ENCODE measurements at places on chromosomes 13 and 19. TPM values are rescaled to one million over a fixed set of nuclear protein-coding genes. Genes with fewer than 3 reads are reported as not detected.

DNA sequence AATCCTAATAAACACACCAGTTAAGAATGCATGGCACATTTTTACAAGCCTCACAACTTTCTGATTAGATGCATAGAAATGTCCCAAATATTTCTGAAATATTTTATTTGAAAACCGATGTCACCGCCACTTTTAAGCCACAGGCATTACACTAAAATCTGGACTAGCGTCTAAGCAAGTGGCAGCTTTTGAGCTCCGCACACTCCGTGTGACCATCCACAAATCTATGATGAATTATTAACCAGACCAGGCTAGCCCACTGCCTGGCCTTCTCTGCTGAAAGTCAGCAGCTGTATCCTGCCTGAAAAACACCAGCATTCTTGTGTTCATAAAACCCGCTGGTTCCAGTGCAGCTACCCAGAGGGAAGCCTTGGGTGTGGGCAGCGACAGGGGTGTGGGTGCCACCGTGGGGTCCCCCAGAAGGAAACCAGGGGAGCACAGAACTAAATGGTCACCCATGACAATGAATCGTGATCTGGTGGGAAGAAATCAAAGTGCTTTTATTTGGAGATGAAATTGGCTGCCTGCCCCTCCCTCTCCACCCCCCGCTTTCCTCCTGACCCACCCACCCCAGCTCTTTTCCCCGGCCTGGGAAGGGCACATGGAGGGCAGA, 13.8 kb downstream of the RASA3 start:
- DNase-seq, result no peak
- peaks cover 45% of the 10 kb centered on the region for H3K4me1 ChIP-seq
- H3K4me3 ChIP-seq, result peak overlapping the region; percentile 62

GRCh38 chr13:47800593-47800992, 200.5 kb downstream of the SUCLA2 start:
- no peaks in the 10 kb centered on the region for H3K4me1 ChIP-seq
- H3K36me3 ChIP-seq, result no peaks in the 10 kb centered on the region
- H3K27ac ChIP-seq, result no peak overlapping the region
- no peak overlapping the region for H3K4me3 ChIP-seq

DNA sequence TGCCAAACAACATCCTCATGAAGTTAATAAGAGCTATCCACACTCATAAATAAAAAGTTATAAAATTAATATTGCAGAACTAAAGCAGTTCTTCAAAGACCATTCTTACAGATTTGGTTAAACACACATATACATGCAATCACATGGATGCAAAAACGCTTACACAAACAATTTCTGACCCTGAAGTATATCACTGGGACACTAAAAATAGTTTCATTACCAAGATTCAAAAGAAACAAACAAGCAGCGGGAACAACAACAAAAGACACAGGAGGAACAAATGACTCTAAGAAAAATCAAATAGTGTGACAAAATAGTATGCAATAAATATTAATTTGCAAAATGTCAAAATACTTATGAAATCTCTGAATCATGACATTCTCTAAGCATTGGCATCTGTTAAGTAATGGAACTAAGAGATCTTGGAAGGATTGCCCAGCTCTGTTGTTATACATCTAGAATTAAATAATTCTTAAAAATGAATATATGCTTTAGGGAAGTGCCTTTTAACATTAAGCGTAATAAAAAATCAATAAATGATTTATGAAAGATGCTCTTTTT, 132.2 kb downstream of the PCDH9 start:
- H3K4me1 ChIP-seq, result peaks cover 4% of the 10 kb centered on the region
- no peak overlapping the region for H3K27ac ChIP-seq
- no peaks in the 10 kb centered on the region for H3K36me3 ChIP-seq
- no peak for DNase-seq
- H3K4me3 ChIP-seq, result no peak overlapping the region

DNA sequence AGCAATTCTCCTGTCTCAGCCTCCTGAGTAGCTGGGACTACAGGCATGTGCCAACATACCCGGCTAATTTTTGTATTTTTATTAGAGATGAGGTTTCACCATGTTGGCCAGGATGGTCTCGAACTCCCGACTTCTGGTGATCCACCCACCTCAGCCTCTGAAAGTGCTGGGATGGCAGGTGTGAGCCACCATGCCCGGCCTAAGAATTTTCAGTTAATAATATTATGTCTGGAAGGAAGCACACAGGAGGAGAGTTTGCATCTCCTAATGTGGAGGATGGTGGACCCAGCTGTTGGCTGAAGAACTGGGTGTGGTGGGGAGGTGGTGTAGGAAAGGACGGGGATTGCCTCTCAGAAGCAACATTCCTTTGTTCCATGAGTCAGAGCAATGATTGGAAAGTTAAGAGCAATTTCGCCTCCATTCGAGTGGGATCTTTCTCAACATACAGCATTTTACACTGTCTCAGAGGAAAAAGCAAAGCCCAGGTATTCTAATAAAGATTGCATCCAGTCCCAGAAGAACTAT, 11.9 kb downstream of the PDCD2L start:
- no peak for DNase-seq
- no peak overlapping the region for H3K4me3 ChIP-seq
- H3K4me1 ChIP-seq, result no peaks in the 10 kb centered on the region
- no peak overlapping the region for H3K27ac ChIP-seq

- peaks cover 9% of the 10 kb centered on the region for H3K4me1 ChIP-seq
- no peaks in the 10 kb centered on the region for H3K36me3 ChIP-seq
- H3K27ac ChIP-seq, result no peak overlapping the region
- H3K27me3 ChIP-seq, result peaks cover 13% of the 10 kb centered on the region
- no peak for DNase-seq
These were observed 128.7 kb downstream of the UQCRFS1 start for GRCh38 chr19:29084266-29084665.

DNA sequence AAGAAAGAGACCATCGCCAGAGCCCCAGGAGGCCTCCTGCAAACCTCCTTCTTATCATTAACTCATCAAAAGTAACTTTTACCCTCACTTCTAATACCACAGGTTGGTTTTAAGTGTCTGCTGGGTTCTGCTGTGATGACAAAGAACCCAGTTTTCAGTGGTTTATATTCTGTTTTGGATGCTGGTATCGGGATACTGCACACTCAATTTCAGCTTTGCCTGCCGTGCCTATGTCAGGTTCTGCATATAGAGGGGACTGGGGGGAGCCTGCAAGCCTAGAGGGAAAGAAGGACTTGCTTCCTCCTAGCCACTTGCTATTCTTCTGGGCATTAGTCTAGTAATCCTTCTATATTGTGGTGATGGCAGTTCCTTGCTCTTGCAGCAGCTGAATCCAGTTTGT, 242.4 kb downstream of the KCNRG start:
- no peaks in the 10 kb centered on the region for H3K36me3 ChIP-seq
- no peaks in the 10 kb centered on the region for H3K4me1 ChIP-seq
- no peak overlapping the region for H3K27ac ChIP-seq
- no peaks in the 10 kb centered on the region for H3K27me3 ChIP-seq
- no peak overlapping the region for H3K4me3 ChIP-seq
- no peak for DNase-seq

GRCh38 chr13:73072239-73072900, 13.6 kb downstream of the KLF5 start:
- peaks cover 26% of the 10 kb centered on the region for H3K4me1 ChIP-seq
- peaks cover 57% of the 10 kb centered on the region for H3K36me3 ChIP-seq
- DNase-seq, result no peak
- peak overlapping the region; percentile 83 for H3K4me3 ChIP-seq

- no peak for DNase-seq
- peaks cover 21% of the 10 kb centered on the region for H3K27me3 ChIP-seq
- no peak overlapping the region for H3K27ac ChIP-seq
- no peaks in the 10 kb centered on the region for H3K36me3 ChIP-seq
- no peaks in the 10 kb centered on the region for H3K4me1 ChIP-seq
These were observed 90.1 kb upstream of the ABCC4 start for GRCh38 chr13:95391362-95391761.

DNA sequence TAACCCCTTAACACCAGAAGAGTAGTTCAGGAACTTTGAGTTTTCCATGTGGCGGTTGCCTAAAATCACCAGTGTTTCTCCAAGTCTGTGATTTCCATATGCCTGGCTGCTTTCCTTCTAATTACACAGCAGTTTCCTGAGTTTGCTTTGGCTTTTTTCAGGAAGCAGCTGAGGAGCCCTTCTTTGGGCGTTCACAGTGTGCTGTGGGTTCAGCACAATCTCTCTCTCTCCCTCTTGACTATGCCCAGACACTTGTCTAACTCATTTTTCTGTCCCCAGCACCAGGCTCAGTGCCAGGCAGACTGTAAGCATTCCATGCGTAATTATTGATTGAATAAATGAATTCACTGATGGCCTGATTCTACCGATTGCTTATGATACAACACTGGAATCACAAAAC, 19.7 kb downstream of the SCEL start:
- no peak for DNase-seq
- H3K27me3 ChIP-seq, result no peaks in the 10 kb centered on the region
- H3K4me3 ChIP-seq, result no peak overlapping the region
- H3K36me3 ChIP-seq, result peaks cover 13% of the 10 kb centered on the region
- H3K4me1 ChIP-seq, result peaks cover 7% of the 10 kb centered on the region
- peak overlapping the region; percentile 50 for H3K27ac ChIP-seq

DNA sequence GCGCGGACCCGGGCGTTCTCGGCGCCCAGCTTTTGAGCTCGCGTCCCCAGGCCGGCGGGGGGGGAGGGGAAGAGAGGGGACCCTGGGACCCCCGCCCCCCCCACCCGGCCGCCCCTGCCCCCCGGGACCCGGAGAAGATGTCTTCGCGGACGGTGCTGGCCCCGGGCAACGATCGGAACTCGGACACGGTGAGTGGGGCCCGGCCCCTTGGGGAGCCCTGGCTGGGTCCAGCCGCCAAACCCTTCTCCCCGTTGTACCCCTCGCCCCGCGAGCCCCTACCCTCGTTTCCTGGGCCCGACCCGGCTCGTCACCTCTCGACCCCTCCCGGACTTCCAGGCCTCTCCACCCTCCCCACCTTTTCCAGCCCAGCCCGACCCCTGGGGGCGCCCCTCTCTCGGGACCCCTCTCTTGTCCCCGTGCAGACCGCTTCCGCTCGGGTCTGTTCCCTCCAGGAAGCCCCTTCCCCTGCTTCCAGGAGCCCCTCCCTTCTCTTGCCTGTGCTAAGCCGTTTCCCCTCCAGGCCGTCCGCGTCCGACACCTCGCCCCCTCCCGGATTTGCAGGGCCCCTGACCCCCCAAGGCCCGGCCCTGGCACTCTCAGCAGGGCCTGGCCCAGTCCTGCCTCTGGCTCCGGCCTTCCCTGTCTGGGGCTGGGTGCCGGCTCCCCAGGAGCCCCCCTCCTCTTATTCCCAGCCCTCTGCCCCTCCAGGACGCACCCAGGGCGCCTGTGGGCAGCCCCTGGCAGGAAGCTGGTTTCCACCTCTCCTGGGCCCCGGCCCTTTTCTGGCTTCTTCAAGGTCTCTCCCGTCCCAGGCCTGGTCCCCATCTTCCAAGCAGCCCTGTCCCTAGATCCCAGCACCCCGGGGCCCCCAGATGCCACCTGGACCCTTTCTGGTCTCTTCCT, 632 bp downstream of the MARK4 start:
- peak overlapping the region; percentile 60 for H3K27ac ChIP-seq
- no peaks in the 10 kb centered on the region for H3K36me3 ChIP-seq
- H3K4me3 ChIP-seq, result peak overlapping the region; percentile 87
- H3K4me1 ChIP-seq, result peaks cover 26% of the 10 kb centered on the region
- no peak for DNase-seq

GRCh38 chr13:26914624-26915023, 154.0 kb upstream of the GPR12 start:
- no peak overlapping the region for H3K4me3 ChIP-seq
- no peak overlapping the region for H3K27ac ChIP-seq
- H3K27me3 ChIP-seq, result peaks cover 8% of the 10 kb centered on the region

- peak overlapping the region; percentile 39 for H3K4me3 ChIP-seq
- peak; percentile 68 for DNase-seq
- peaks cover 48% of the 10 kb centered on the region for H3K27me3 ChIP-seq
- H3K27ac ChIP-seq, result no peak overlapping the region
- H3K4me1 ChIP-seq, result peaks cover 6% of the 10 kb centered on the region
These were observed 23.8 kb downstream of the GJA3 start for GRCh38 chr13:20136781-20137703.

GRCh38 chr19:33960566-33960965, 163.9 kb downstream of the KCTD15 start:
- H3K4me3 ChIP-seq, result no peak overlapping the region
- no peak overlapping the region for H3K27ac ChIP-seq
- no peak for DNase-seq
- peaks cover 15% of the 10 kb centered on the region for H3K27me3 ChIP-seq

DNA sequence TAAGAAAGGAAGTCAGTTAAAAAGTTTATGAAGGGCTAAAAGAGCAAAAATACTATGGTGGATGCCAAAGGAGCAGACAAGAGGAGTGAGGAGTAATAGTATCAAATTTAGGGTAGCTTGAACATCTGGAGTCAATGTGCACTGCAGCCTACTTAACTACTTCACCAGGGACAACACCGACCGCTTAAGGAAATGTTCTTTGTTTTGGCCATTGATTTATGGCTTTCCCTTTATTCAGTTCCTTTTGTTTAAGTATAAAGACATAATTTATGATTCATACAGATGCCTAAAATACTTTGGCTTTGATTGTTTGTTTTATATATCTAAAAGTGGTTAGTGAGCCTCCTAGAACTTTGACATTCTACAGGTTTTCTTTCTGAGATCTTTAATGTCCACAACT, 276.3 kb upstream of the PRR20A start:
- H3K27ac ChIP-seq, result no peak overlapping the region
- no peak overlapping the region for H3K4me3 ChIP-seq
- no peaks in the 10 kb centered on the region for H3K27me3 ChIP-seq
- H3K4me1 ChIP-seq, result no peaks in the 10 kb centered on the region
- no peak for DNase-seq

GRCh38 chr19:38721979-38722773, 22.1 kb downstream of the CAPN12 start:
- no peaks in the 10 kb centered on the region for H3K27me3 ChIP-seq
- no peaks in the 10 kb centered on the region for H3K4me1 ChIP-seq
- no peak overlapping the region for H3K4me3 ChIP-seq
- no peak for DNase-seq
- H3K27ac ChIP-seq, result peak overlapping the region; percentile 61
- no peaks in the 10 kb centered on the region for H3K36me3 ChIP-seq

GRCh38 chr13:51801631-51802099, 2.3 kb downstream of the DHRS12 start:
- H3K36me3 ChIP-seq, result no peaks in the 10 kb centered on the region
- no peaks in the 10 kb centered on the region for H3K27me3 ChIP-seq
- peak overlapping the region; percentile 97 for H3K27ac ChIP-seq

GRCh38 chr13:90055760-90056159, 1291.7 kb upstream of the MIR17HG start:
- peak overlapping the region; percentile 80 for H3K27ac ChIP-seq
- no peak overlapping the region for H3K4me3 ChIP-seq
- H3K36me3 ChIP-seq, result no peaks in the 10 kb centered on the region
- H3K27me3 ChIP-seq, result no peaks in the 10 kb centered on the region
- no peaks in the 10 kb centered on the region for H3K4me1 ChIP-seq
- DNase-seq, result no peak

GRCh38 chr13:26946684-26947343, 186.2 kb upstream of the GPR12 start:
- no peaks in the 10 kb centered on the region for H3K4me1 ChIP-seq
- no peaks in the 10 kb centered on the region for H3K36me3 ChIP-seq
- no peak overlapping the region for H3K4me3 ChIP-seq
- H3K27ac ChIP-seq, result no peak overlapping the region

Gene ADGRE3
- not detected for total RNA-seq

Gene GRIN3B
- total RNA-seq, result 1.00 TPM

Gene CDC42EP5
- 16.1 TPM for total RNA-seq

Gene SLAIN1
- total RNA-seq, result 27.7 TPM

Gene IL17D
- 1.5 TPM for total RNA-seq

Gene TYROBP
- not detected for total RNA-seq

Gene KLK3
- not detected for total RNA-seq

Gene DENND1C
- 0.93 TPM for total RNA-seq

Gene CHERP
- 61.0 TPM for total RNA-seq

Gene ZSCAN4
- not detected for total RNA-seq

Gene STAP2
- 42.5 TPM for total RNA-seq

Gene ALG11
- total RNA-seq, result 40.9 TPM
